ENCODE measurements at places on chromosomes 5 and 9.

GRCh38 chr9:24071091-24071490 lies 245.1 kb upstream of the ELAVL2 start:
- DNase-seq = no peak

DNA sequence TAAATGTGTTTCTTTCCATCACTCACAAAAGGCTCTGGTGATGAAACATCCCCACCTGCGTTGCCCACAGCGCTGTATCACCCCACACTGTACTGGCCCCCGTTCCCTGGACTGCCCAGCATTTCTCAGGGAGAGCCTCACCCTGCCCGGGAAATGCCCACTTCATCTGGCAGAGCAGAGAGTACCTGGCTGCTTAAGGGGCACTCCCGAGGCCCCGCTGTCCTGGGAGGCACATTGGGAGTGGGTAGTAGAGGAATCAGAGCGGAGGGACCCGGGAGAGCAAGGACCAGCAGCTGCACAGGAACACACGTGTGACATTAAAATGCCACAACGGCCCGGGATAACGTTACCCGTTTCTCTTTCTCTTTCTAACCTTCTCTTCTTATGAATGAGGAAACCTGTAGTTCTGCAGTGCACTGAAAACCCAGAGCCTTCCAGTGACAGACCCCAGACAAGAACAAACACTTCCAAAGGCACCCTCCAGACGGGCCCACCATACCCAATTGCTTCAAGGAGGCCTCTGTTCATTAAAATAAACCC lies 110.0 kb downstream of the ROR2 start:
- DNase-seq = peak; percentile 40

DNA sequence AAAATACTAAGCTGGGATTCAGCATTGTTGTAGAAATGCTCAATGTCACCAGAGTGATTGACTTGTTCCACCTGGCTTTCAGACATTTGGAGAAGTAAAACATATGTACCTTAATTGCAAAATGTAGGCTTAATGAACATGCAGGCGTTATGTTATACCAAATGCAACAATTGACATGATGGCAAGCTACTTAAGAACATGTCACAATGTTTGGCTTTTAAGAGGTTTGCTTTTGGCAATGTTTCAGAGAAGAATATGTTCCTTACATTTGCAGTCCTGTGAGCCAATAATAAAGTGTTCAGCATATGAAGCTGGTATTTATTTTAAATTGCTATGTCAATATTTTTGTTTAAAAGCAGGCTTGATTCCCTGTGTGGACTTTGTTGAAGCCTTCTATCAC lies 111.7 kb upstream of the NUDT12 start:
- DNase-seq = no peak

GRCh38 chr5:13187186-13187585 lies 757.3 kb downstream of the DNAH5 start:
- DNase-seq = no peak

GRCh38 chr9:81379655-81380054 lies 309.7 kb downstream of the TLE1 start:
- DNase-seq = no peak

- no peak for DNase-seq
Observed at GRCh38 chr5:126122942-126123341, 300.3 kb upstream of the GRAMD2B start.

GRCh38 chr5:88033191-88033590 lies 235.5 kb downstream of the TMEM161B start:
- no peak for DNase-seq

GRCh38 chr5:135009736-135010501 lies 24.1 kb downstream of the PITX1 start:
- peak; percentile 38 for DNase-seq

DNA sequence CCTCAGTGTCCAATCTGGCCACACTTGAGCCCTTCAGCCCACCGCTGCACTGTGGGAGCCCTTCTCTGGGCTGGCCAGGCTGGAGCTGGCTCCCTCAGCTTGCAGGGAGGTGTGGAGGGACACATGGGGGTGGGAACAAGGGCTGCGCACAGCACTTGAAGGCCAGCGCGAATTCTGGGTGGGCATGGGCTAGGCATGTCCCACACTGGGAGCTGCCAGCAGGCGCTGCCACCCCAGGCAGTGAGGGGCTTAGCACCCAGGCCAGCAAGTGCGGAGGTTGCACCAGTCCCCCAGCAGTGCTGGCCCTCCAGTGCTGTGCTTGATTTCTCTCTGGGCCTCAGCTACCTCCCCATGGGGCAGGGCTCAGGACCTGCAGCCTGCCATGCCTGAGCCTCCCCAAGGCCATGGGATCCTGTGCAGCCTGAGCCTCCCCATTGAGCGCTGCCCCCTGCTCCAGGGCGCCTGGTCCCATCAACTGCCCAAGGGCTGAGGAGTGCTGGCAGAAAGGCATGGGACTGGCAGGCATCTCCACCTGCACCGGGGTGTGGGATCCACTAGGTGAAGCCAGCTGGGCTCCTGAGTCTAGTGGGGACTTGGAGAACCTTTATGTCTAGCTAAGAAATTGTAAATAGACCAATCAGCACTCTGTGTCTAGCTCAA lies 148.2 kb downstream of the EMB start:
- DNase-seq = no peak

DNA sequence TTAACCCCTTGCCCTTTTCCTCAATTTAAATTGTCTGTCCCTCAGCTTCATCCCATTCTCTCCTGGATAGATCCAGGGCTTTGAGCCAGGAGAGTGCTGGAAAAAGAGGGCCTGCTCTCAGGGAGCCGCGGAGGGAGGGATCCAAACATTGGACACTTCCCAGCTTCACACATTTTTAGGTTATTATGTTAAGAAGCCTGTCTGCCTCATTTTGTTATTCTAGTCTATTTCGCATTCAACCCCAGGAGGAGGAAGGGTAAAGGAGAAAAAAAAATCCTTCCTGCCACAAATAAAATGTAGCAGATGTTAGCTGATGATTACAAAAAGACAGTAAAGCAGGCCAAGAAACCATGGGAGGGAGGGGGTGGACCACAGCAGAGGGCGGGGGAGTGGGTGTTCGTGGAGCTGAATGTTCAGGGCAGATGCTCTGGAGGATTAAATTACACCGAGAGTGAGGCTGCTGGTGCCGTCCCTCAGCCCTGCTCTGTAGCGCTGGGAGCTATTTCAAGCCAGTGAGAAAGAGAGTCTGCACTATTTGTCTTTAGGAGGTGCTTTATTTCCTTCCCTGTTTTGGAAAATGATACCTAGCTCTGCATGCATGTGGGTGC lies 60.6 kb upstream of the ZFR start:
- peak; percentile 62 for DNase-seq

DNA sequence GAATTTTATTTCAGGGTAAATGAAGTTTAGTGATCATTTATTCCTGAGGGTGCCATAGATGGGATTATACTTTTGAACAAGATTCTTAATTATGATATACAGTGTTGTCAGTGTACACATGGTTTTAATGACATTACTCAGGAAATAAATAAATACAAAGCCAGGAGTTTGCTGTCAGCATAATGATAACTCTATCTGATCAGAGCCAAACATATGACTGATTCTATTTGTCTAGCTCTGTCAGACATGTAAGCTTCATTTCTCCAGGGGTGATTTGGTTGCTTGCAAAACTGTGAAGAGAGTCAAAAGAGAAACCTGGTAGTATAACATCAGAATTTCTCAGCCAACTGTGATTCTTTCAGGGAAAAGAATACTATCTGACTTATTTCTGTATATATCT lies 1425.8 kb upstream of the C9orf72 start:
- DNase-seq = no peak

DNA sequence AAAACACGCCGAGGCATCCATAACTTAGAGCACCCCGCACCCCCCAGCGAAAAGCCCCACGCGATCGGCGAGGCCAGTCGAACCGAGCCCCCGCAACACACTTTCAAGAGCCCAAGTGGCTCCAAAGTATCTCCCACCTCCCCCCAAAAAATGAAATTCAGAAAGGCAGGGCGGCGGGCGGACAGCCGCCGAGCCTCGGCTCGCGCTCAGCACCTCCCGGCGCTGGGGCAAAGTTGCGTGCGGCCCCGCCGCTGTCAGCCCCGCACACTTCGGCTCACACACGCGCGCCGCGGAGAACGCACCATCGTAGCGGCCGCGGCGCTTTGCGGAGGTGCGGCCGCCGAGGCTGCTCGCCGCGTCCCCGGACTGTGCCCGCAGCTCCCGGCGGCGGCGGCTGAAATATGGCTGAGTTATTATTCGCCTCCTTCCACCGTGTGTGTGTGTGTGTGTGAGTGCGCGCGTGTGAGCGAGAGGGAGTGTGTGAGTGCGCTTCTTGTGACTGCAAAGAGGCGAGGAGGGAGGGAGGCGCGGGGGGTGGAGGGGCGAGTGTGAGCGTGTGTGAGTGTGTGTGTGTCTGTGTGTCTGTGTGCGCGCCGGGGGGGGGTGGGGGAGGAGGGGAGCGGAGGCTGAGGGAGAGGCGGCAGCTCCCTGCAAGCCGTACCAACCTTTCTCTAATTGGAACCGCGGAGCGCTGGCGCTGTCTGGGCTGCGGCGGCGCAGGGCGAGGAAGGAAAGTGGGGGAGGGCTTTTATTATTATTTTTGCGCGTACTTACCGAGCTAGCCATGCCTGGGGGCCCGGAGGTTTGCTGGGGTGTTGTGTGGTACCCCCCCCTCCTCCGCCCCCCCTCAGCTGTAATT lies 599 bp downstream of the MLLT3 start:
- peak; percentile 85 for DNase-seq

- DNase-seq = no peak
Observed at GRCh38 chr9:116395699-116396037, 242.1 kb downstream of the PAPPA start.

GRCh38 chr9:12680341-12680740 lies 12.8 kb upstream of the TYRP1 start:
- no peak for DNase-seq

- no peak for DNase-seq
Observed at GRCh38 chr5:71834601-71835000, 115.5 kb downstream of the CARTPT start.

- DNase-seq = no peak
Observed at GRCh38 chr5:177620560-177620959, 20.6 kb downstream of the B4GALT7 start.

DNA sequence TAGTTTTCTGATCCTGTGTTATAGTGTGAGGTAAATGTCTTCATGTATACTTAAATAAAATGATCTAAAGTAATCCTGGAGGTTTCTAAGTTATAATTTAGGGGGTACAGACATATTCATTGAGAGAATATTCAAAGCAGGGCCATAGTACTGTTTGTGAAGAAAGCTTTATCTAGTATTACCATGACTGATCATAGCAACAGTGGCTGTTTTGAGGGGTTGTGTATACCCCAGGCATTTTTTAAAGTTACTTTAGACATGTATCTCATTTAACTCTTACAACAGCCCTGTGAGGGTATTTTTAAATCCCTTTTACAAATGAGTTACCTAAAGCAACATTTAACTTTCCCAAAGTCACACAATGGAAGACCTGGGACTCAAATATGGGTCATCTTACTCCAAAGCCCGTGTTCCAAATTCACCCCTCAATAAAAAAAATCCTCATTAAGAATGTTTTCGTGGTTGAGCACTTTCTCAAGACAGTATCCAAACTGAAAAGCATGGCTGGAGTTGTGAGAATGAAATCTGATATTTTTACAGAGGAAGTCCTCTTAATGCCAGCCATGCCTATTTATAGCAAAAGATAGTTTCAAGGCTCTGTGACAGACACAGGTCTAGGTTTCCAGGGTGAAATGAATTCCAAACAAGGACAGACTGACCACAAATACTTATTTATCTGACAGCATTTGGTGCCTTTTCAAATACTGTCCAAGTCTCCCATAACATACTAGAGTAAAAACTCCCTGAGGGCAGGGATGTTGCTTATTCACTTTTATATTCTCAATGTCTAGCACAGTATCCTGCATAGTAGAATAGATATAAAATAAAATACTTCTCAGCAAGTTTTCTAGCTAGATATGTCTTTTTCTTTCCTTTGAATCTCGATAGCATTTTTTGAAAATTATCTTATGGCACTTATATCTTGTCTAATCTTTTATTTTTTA lies 10.4 kb downstream of the STOM start:
- no peak for DNase-seq

- DNase-seq = no peak
Observed at GRCh38 chr5:39700523-39700922, 275.7 kb upstream of the DAB2 start.

GRCh38 chr9:122229485-122229837 lies 704 bp upstream of the LHX6 start:
- DNase-seq = no peak

DNA sequence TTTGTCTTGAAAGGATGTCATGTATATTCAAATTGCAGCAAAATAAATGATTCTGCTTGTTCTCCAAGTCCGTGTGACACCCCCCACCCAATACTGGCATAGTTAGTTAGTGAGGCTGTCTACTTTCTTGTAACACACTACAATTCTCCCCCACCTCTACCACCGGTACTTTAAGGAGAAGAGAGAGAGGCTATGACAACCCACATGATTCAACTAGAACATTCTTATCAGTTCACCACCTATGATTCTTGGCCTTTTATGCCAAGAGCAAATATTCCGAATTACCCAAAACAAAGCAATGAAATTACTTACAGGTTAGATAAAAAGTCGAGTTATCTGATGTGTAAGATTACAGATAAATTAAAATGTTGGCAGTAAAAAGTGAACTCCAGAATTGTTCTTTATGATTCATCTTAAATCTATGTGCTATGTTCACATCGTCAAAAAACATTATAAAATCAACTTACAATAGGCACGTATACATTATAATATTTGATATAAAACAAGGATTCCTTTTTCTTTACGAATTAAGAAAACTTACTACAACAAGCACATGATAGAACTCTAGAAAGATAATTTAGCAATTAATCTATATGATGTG lies 14.4 kb downstream of the MEF2C start:
- no peak for DNase-seq

GRCh38 chr9:28318515-28318914 lies 745.2 kb upstream of the C9orf72 start:
- DNase-seq = no peak

- DNase-seq = no peak
Observed at GRCh38 chr5:153546566-153546965, 56.1 kb downstream of the GRIA1 start.

GRCh38 chr5:166497496-166498104 lies 1793.8 kb upstream of the WWC1 start:
- DNase-seq = no peak

GRCh38 chr5:16983022-16983639 lies 47.0 kb upstream of the MYO10 start:
- DNase-seq = no peak

- no peak for DNase-seq
Observed at GRCh38 chr5:55973296-55973695, 21.5 kb downstream of the IL6ST start.

GRCh38 chr9:72274441-72274840 lies 90.6 kb downstream of the ZFAND5 start:
- DNase-seq = no peak

DNA sequence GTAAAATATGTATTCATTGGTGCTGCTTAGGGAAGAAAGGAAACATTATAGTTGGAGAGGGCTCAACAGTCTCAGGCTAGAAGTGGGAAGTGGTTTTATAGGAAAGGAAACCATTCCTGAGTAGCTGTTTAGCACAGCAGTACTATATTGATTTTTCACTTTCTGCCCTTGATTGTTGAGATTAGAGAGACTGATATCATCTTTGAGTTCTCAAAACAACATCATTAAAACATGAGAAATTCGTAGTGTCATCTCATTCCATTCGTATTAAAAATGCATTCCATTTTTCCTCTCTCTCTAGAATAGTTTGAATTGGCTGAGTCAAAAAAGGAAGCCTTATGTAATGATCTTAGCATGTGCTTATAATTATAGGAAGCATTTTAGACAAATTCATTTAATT lies 14.1 kb downstream of the POLR3G start:
- no peak for DNase-seq

GRCh38 chr9:17402309-17402708 lies 176.6 kb upstream of the SH3GL2 start:
- no peak for DNase-seq

Measured in ureter (tissue), 1 donor.